GM23248 (cell line): ENCODE measurements at places on chromosomes 5 and 9.

- DNase-seq = no peak
Observed at GRCh38 chr9:8904771-8905515, 1105.4 kb upstream of the DMAC1 start.

DNA sequence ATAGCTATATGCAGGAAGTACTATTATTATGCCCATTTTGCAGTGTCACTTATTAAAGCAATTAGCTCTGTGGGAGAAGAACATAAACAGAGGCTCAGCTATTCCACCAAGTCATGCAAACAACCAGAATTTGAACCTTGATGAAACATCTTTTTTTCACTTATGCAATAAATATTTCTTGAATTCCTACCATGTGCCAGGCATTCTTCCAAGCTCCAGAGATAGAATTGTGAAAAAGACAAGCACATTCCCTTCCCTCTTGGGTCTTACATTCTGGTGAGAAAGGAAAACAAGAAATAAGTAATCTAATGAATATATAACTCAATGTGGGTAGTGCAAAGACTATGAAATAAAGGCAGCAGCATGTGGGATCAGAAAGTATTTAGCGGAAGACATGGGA is 32.1 kb upstream of the ADRB2 start:
- DNase-seq = no peak

- DNase-seq = peak; percentile 74
Observed at GRCh38 chr9:126514037-126514821, 99.5 kb upstream of the LMX1B start.

GRCh38 chr5:181052672-181053487 is 12.8 kb downstream of the BTNL9 start:
- peak; percentile 23 for DNase-seq

- DNase-seq = no peak
Observed at GRCh38 chr5:107930092-107930491, 259.4 kb upstream of the EFNA5 start.

GRCh38 chr9:108269371-108269770 is 586.4 kb downstream of the ACTL7B start:
- DNase-seq = no peak

DNA sequence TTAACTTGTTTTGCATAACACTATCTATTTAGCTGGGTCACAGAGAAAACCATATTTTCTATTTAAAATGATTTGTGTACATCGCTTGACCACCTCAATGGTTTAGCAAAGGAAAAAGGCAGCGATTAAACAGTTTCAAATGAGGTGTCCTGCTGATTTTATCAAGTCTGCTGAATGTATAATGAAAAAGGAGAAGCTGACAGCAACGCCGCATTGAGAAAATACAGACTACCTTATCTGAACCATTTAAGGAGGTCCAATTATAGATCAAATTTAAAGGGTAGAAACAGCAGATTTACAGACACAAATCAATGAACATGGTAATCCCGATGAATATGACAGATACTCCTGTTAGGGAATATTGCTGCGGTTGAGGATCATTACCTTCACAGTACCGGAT is 29.6 kb downstream of the PSMB7 start:
- DNase-seq = no peak

GRCh38 chr9:32403567-32404260 is 19.3 kb downstream of the ACO1 start:
- DNase-seq = no peak

- peak; percentile 55 for DNase-seq
Observed at GRCh38 chr9:86470326-86470725, 116.1 kb upstream of the TUT7 start.

GRCh38 chr9:68822596-68823165 is 117.6 kb downstream of the PIP5K1B start:
- DNase-seq = no peak

GRCh38 chr9:34203992-34204635 is 25.3 kb downstream of the UBAP1 start:
- peak; percentile 67 for DNase-seq

- no peak for DNase-seq
Observed at GRCh38 chr9:78286125-78286524, 10.8 kb upstream of the PSAT1 start.

DNA sequence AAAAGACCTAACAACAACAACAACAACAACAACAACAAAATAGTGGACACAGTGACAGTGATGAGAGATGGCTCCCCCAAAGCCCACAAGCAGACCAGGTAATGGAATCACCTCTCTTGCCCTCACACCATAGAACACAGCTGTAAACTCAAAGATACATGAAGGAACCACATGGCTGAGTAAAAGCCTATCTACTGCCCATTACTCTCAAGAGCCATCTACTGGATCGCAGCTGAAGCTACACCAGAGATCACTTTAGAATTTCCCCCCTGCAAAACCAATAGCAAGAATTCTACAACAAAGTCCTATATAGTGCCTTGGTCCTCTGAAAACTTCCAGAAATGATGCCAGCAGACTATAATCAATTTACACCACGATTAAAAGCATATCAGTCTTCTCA is 1537.6 kb upstream of the CDH9 start:
- DNase-seq = no peak

DNA sequence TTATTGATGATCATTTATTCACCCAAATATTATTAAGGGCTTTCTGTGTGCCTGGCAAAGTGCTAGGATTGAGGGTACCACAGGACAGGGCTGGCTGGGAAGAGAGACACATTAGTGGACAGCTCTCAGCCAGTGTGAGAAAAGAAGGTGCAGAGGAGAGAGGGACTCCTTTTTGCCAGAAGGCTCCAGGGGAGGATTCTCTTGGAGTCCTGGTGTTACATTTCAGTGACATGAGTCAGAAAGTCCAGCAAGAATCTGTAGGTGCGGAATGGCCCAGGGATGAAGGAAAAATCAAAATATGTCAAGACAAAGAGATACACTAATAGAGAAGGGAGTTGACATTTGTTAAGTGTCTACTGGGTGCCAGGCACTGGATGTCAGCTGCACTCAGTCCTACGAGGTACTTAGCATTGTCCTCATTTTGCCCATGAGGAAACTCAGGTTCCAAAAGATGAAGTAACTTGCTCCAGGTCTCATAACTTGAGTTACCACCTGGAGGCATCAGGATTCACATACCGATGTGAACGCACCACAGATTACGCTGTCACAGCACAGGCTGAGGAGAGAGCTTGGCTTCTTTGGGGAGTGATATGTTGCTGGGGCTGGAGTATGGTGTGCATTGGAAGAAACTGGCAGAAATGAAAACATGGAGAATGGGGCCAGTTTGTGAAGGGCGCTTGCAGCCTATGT is 60.5 kb downstream of the RASGRF2 start:
- DNase-seq = no peak

- DNase-seq = no peak
Observed at GRCh38 chr5:62671479-62671878, 92.9 kb downstream of the LRRC70 start.

DNA sequence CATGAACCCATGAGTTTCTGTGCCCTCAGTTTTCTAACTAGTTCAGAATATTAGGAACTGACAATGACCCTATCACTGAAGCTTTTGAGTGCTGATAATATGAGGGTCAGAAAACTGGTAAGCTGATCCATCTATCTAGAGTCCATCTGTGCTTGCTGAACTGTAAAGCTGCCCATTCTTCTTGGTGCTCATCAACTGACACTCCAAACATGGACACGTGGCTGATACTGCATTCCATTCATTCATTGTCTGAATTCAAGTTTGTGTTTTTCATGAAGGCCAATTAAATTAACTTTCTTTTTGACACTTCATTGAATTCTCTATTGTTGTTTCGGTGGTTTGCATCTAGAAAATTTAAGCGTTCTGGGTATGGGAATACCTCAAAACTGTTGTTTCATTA is 17.6 kb downstream of the NREP start:
- DNase-seq = no peak

- peak; percentile 18 for DNase-seq
Observed at GRCh38 chr5:59598547-59598874, 295.0 kb downstream of the PDE4D start.

GRCh38 chr5:143350751-143351602 is 52.5 kb downstream of the NR3C1 start:
- peak; percentile 89 for DNase-seq

- no peak for DNase-seq
Observed at GRCh38 chr5:113242481-113243348, 192.1 kb downstream of the TSSK1B start.

DNA sequence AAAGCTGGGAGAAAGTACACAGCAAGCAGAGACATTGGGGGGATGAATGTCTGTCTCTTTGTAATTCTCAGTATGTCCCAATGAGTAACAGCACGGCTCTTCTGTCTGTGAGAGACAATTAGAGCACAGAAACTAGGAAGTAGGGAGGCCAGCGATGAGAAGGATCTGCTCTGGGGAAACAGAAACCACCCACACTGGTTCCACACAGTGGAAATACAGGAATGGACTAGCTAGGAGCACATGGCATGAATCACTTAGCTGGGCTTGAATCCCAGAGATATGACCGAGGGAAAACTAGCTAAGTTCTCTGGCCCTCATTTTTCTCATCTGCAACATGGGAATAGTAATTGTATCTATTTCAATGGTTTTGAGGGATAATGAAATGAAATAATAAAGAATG is 895.9 kb downstream of the TLE4 start:
- peak; percentile 0 for DNase-seq

GRCh38 chr9:136345281-136346156 is 18.0 kb downstream of the DNLZ start:
- DNase-seq = peak; percentile 90

DNA sequence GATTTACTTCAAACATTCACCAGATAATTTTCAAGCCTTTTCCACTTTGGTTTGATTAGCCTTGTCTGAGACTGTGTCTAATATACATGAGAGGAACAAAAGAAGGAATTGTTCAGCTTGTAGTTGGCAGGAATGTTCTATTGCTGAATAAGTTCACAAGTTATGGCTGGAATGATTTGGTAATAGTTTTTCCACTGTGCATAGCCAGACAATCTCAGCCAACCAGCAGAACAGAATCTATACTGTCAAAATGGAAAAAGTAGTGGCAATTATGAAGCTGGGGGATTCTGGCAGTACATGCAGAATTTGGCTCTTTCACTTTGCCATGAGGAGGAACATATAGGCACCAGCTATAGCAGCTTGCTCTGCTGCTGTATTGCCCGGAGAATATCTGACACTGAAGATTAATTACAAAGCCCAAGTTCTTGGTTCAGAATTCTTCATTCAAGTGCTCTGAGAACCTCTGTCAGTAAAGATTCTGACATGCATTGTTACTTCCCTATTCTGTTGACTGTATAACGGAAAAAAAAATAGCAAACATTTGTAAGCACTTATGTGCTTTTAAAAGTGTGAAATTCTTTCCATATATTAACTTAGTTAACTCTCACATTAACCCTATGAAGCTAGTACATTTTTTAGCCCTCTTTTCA is 150.6 kb downstream of the PRR16 start:
- DNase-seq = peak; percentile 85

- DNase-seq = peak; percentile 91
Observed at GRCh38 chr5:134577796-134578577, 52.5 kb downstream of the JADE2 start.

DNA sequence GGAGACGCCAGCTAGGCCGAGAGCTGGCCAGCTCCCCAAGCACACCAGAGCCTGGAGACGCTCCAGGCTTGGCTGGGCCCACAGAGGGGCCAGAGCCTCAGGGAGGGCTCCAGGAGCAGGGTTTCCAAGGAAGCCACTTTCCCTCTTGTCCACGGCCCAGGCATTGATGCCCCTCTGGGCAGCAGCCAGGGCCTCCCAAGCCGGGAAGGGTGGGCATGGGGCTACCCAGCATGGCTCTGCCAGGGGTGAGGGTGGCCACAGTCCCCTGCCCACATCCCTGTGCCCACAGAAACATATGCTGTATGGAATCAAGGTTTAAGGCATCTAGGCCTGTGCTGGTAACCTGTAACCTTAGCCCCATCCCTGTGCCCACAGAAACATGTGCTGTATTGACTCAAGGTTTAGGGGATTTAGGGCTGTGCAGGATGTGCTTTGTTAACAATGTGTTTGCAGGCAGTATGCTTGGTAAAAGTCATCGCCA is 1.5 kb upstream of the DPP7 start:
- no peak for DNase-seq

DNA sequence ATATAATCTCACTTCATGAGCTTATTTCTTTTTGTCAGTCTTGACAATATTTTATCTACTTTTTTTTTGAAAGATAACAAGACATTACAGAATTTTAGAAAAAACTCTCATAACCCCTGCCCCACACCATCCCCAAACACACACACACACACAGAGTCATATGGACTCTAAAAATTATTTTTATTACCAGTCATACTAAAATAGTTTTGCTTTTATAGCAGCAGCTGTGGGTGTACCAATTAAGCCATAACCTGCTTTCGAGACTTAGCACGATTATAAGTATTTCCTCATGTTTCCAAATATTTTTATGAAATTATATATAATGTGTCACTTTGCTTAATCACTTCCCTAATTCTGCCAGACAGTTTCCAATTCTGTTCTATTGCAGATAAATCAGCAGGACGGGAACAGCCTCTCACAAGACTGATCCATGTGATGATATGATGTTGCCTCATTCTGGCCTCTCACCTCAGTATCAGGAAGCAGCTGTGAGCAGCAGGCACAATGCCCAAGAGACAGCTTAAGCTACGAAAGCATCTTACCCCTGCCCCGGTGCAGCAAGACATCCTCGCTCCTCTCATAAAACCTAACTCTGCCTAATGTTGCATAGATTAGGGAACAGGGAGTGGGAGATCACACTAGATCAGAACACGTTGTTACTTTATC is 7.0 kb downstream of the PDCL start:
- no peak for DNase-seq

DNA sequence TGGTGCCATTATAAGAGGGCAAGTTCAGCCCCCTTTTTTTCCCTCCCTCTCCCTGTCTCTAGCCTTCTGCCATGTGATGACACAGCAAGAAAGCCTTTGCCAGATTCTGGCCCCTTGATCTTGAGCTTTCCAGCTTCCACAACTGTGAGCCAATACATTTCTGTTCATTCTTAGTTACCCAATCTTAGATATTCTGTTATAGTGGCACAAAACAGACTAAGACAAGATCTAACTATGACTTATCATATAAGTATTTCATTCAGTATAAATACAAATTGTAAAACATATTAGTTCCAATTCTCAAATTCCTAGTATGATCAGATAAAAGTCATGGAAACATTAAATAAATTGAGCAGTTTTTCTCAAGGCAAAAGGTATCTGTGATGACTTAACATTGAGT is 276.3 kb downstream of the COX7C start:
- DNase-seq = peak; percentile 10

GRCh38 chr5:126812199-126812570 is 35.2 kb downstream of the LMNB1 start:
- DNase-seq = no peak

DNA sequence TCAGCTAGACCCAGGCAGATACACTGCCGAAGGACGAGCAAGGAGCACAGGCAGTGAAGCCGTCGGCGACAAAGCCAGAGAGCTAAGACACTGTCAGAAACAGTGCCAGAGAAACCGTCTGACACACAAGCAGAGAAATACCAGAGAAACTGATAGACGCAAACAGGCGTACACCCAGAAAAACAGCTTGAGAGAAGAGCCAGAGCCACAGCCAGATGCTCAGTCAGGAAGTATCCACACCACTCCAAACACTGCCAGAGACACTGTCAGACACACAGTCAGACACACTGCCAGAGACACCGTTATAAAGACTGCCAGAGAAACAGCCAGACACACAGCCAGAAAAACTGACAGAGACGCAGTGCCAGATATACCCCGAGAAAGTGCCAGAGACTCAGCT is 19.1 kb downstream of the CNTFR start:
- no peak for DNase-seq

GRCh38 chr9:94908011-94908563 is 181.6 kb downstream of the AOPEP start:
- no peak for DNase-seq
